Right cardiac atrium (tissue), 5 donors: ENCODE measurements at places on chromosomes 5 and 9. TPM values are rescaled to one million over a fixed set of nuclear protein-coding genes. Genes with fewer than 3 reads are reported as not detected.

TMEM174 gene
- polyA plus RNA-seq, result not detected

BTNL8 gene
- polyA plus RNA-seq, result 0.16 TPM

IL9 gene
- polyA plus RNA-seq, result not detected

IPPK gene
- polyA plus RNA-seq, result 8.6 TPM
